Osteoblast (primary cell): ENCODE measurements at places on chromosomes 12 and 14. TPM values are rescaled to one million over a fixed set of nuclear protein-coding genes. Genes with fewer than 3 reads are reported as not detected.

- no peak for DNase-seq
These were observed 72.4 kb downstream of the SPPL3 start for GRCh38 chr12:120831648-120832267.

GDF3 gene
- total RNA-seq: not detected in 2 replicates

DNA sequence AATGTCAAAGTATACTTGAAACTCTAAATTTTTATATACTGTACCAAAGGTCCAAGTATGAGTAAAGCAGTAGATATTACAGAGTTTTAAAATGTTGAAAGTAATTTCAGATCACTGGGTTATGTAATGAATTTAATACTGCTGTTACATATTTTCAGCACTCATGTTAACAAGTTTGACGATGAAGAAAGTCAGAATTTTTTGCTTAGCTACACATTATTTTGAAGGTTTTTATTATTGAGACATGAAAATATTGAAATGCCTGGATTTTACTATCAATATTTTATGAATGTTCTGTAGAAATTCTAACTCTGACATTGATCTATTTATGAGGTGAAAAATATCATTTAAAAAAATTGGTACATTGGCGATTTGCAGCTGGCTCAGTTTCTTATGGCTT lies 1030.3 kb downstream of the FSCB start:
- no peak for DNase-seq

- no peak for DNase-seq
These were observed 1543.5 kb downstream of the AACS start for GRCh38 chr12:126608607-126609175.

TMEM117 gene
- total RNA-seq: 20.6 and 22.4 TPM in 2 replicates

DNA sequence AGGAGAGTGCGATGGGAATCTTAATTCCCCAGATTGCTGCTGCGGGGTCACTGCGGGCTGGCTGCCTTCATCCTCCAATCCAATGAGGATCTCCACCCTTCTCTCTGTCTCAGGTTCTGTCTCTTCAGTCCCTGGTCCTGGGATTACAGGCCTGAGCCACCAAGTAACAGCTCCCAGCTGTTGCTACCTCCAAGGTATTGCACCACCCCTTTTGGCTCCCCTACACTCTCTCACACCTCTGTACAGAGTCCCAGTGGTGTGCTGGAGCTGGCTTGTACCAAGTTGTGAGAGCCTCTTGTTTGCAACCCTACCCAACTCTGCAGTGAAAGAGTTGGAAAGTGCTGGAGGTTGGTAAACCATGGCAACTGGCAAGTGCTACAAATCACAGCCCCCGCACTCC lies 10.0 kb upstream of the RILPL1 start:
- DNase-seq: no peak

PMEL gene
- 0.59 and 0.72 TPM in 2 replicates for total RNA-seq
